Stimulated activated naive CD8-positive, alpha-beta T cell treated with anti-CD3 and anti-CD28 coated beads, Interleukin-15, Interleukin-2, amounts not matched to agents 100 U/mL and 50 U/mL, for 24 hours (primary cell): ENCODE measurements at places on chromosomes 7 and 10.

DNA sequence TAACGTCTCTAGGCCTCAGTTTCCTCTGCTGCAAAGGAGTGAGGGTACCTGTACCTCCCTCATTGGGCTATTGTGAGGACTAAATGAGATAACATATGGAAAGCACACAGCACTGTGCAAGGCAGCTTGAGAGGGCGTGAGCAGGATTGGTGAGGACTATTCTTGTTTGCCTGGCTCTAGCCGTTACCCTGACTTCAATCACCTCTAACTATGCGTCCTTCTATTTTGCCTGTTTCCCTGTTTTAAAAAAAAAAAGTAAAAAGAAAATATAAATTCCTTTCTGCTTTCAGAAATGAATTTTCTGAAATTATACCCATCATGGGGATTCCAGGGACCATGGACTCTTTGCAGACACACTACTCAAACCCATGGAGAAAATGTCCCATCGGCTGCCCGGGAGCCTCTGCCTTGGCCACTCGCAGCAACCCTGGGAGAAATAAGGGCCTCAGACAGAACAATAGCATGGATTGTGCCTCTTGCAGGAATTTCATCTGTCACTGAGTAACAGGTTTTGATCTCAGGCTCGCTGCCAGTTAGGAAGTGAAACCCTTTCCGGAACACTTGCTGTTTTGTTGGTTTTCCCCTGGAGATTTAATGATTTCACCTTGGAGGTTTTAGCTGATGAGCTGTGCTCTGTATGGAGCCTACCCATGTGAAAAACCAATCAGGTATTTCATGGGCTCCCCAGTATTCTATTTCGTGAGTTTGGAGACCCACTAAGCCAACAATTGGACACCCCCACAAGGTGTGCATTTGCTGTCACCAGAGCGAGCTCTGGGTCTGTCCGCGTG is 55.6 kb downstream of the STEAP1B start:
- no peak for DNase-seq

DNA sequence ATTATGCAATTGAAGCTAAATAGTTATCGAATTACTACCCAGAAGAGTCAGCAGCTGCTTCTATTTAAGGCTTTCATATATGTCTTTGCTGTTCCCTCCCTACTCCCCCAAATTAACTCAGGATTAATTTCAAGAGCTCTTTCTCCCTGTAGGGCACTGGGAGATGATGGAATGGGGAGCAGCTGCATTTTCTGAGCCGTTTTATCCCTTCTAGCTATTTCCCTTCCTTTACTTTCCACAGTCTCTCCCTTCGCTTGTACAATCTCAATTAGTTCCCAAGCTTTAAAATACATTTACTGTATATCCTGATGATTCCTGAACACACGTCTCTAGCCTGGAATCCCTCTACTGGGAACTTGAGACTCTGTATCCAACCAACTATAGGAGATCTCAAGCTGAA is 19.8 kb upstream of the TSPAN12 start:
- DNase-seq, result no peak

DNA sequence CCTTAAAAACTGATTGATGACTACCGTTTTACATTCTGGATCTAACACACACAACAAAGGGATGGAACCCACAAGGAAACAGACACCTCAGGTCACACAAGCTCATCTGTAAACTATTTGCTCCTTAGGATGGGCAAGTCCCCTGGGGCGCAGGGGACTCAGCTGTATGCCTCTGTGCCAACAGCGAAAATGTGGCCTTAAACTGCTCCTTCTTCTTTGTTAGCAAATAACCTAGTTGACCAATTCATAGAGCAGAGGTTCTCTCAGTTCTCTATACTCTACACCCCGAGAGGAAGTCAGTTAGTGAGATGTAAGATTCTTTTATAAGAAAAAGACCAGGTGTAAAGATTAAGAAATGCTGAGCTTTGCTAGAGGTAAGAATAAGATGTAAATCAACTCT is 181.9 kb upstream of the PRSS58 start:
- DNase-seq, result no peak

DNA sequence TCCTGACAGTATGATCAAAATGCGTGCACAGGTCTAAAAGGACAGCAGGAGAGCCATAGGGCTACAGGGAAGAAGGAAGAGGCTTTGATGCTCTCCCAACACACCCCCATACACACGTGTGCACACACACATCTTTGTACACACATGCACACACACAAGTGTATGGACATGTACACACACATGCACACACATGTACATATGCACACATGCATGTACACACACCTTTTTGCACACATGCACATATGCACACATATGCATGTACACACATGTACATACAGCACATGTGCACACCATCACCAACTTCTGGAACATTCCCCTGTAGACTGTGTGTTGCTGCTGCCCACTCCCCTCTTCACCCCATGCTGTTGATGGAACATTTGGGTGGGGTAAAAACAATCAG is 255.6 kb upstream of the CTBP2 start:
- DNase-seq, result no peak

DNA sequence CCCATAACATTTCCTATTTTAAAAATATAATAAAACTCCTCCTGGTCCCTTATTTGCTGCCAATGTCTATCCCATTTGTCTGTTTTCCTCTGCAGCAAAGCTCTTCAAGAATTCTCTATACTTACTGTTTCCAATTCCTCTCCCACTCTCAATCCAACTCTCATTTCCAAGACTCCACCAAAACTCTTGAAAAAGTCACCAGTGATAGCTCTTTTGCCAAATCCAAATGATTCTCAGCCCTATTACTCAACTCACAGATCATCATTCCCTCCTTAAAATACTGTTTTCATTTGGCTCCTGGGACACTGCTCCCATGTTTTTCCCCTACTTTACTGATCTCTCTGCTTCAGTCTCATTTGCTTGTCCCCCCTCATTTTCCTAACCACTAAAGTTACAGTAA is 139.4 kb downstream of the HIBADH start:
- no peak for DNase-seq

- DNase-seq, result no peak
Observed at GRCh38 chr10:69636626-69637605, 6.9 kb downstream of the FAM241B start.

DNA sequence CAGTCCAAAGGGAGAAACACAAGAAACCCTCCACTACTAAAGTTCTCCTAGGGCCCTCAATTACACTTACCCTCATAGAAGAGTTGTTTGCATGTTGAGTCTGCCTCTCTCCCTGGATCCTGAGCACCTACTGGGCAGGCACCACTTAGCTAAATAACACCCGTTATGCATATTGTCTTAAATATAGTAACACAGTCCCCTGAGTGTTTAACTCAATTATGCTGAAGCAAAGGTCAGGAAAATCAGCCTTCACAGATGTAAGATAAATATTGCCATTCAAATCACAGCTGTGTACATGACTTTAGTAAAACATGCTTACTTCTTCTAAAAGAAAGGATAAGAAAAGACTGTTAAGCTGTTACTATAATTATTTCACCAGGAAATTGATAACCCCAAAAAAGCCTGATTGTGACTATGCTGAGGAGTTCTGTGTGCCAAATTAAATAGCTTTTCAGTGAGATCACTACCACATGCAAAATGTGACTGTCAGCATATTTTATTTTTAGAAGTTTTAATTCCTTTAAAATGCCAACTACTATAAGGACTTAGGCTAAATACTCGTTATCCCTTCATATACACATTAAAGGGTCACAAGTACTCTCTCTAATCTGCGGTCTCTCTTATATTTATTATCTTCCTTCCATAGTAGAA is 733.9 kb upstream of the PHF14 start:
- no peak for DNase-seq

GRCh38 chr10:119517235-119518141 is 25.0 kb downstream of the RGS10 start:
- DNase-seq, result peak; percentile 73

DNA sequence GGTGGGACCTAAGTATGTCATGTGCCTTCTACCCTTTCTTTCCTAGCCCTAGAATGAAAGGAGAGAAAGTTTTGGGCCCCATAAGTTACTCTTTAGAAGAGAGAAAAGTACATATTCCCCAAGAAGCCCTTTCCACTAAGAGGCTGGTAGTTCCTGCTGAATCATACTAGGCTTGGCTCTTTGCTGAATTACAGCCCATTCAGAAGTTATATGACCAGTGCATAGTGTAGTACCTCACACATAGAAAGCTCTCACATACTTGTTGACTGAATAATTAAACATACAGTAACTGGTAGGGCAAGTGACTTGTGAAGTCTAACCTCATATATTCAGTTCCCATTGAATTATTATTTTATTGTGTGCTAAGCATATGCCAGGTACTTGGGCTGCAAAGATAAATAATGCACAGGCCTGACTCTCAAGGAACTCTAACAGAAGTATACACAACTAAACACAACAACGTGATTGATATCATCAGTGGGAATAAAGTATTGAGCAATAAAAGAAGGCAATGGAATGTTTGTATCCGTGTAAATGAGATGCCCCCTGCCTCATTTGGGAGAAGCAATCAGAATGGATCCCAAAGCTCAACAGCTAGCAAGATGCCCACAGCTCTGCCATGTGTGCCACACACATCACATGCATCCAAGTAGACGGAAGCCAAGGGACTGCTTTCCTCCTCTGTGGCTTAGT is 38.9 kb upstream of the UBN2 start:
- no peak for DNase-seq

- no peak for DNase-seq
Observed at GRCh38 chr10:124340033-124340760, 78.5 kb downstream of the OAT start.

- DNase-seq, result peak; percentile 38
Observed at GRCh38 chr7:135186841-135187253, 16.3 kb upstream of the CYREN start.

DNA sequence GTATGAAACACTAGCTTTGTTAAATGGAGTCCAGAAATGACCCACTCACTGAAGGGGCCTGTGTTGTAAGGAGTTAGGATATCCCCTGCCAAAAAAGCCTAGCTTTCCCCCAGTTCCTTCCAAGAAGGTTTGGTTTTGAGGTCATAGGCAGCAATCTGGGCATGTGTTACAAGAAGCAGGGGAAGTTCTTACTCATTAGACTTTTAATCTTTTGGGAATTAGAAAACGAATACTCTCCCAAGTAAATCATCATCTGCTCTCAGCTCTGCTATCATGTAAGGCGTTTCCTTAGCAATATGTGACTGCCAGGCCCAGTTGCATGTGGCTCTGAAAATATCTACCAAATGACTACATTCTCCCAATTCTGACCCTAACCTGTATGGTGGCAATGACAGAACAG is 3.7 kb downstream of the NOD1 start:
- no peak for DNase-seq

DNA sequence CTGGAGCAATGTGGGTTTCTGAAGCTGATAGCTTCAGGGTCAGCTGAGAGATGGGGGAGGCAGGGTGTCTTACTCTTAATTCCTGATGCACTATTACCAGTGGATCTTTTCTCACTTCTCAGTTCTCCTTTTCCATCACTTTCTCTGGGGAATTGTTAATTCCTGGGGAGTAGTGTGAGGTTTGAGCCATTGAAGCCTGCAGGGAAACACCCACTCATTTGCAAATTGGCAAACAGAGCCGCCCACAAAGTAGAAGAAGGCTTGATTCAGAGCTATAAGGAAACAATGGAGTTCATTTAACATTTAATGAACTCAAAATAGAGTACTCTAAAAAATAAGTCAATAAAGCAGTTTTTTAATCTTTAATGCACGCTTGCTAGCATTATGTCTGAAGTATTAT is 4.3 kb upstream of the TECTB start:
- DNase-seq, result no peak

DNA sequence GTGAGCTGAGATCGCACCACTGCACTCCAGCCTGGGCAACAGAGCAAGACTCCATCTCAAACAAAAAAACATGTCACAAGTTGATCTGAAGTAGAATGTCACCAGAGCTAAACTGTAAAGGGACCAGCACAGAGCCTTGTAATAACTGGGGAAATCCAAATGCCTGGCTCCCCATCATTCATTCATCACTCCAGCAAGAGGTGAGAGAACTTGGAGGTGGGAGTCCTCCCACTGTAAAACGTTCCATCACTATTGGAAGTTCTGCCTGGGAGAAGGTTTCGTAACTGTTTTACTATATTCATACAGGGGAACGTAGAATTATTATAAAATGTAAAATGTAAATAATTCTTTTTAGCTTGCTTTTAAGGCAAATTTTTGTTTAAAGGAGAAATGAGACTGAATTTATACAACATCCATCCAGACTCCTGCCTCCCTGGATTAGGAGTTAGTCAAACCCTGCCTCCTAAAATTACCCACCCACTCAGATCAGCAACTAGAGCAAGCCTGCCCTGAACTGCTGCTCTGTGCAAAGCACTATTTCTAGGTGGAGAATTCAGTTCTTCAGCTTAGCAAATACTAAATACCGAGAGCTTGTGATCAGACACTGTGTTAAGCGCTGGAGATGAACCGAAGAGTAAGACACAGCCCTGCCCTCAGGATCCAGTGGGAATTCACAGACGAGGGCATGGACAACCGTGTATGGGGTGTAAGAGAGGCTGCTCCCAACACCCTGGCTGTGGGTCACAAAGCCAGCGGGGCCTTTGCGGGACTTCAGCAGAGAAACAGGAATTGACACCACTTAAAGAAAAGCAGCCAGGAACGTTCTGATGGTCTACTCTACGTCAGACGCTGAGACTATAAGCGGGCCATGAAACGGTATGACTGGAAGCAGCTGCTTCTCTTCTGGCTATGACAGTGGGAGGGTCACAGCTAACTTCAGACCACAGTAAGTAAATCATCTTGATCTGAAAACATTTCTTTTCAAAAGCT is 208.3 kb downstream of the ZMYND11 start:
- no peak for DNase-seq

DNA sequence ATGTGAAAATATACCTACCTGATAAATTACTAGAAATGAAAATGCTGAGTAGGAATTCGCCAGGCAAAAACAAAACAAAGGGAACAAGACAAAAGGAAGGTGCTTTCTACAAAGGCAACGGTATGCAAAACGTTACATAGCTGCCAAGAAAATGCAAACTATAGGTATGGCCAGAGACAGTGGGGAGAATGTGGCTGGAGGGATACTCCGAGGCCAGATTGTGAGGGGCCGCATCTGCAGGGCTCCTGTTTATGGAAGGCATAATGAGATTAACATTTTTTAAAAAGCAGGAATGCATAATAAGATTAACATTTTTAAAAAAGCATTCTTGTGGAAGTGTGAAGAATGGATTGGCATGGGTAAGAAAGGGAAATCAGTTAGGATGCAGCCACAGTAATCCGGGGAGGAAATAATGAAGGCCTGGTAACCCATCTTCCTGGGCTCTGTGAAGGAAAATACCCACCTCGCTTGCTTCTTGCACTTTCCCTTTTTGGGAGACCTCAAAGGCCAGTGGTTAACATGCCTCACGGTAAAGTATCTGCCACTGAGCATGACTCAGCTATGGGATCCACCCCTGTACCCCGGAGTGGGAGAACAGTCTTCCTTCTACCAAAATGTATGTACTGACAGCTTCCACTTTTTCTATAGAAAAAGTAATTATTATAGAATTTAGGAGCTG is 145.8 kb upstream of the LRRN3 start:
- peak; percentile 13 for DNase-seq
